Motor neuron (in vitro differentiated cells): ENCODE measurements at places on chromosomes 3 and 15.

GRCh38 chr3:126777366-126777765 lies 73.3 kb downstream of the CHCHD6 start:
- ATAC-seq, result no peak

DNA sequence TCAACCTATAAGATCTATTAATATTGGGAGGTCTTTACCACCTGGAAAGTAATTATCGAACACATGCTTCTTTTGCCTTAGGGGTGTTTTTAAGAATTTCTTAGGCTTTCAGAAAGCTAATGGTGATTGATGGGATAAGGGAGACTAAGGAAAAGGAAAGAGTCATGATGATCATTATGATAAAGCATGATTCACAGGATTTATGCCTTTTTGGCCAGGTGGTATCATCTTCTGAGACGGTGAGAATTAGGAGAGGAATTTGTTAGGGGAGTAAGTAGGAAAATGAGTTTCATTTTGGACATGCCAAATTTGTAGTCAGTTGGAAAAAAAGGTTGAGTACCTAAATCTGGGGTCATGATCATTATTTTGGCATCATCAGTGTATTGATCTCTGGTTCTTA lies 8.9 kb downstream of the ARMC8 start:
- no peak for ATAC-seq

- ATAC-seq, result no peak
Observed at GRCh38 chr3:52064561-52064960, 8.2 kb upstream of the DUSP7 start.

DNA sequence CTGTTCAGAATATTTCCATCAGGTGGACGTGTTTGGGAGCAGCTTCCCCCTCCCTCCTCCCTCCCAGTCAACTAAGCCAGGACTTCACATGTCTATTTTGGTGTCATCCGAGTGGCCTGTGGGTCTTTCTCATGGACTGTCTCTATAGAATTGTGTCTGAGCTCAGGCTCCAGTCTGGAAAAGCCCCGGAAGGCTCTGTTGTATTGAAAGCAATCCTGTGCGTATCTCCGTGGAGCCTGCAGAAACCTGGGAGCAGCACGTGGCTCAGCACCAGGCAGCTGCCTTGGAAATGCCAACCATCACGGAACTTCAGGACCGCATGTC lies 25.2 kb downstream of the COLQ start:
- peak; percentile 54 for ATAC-seq

GRCh38 chr3:43489930-43490329 lies 131.9 kb downstream of the ANO10 start:
- ATAC-seq, result no peak

DNA sequence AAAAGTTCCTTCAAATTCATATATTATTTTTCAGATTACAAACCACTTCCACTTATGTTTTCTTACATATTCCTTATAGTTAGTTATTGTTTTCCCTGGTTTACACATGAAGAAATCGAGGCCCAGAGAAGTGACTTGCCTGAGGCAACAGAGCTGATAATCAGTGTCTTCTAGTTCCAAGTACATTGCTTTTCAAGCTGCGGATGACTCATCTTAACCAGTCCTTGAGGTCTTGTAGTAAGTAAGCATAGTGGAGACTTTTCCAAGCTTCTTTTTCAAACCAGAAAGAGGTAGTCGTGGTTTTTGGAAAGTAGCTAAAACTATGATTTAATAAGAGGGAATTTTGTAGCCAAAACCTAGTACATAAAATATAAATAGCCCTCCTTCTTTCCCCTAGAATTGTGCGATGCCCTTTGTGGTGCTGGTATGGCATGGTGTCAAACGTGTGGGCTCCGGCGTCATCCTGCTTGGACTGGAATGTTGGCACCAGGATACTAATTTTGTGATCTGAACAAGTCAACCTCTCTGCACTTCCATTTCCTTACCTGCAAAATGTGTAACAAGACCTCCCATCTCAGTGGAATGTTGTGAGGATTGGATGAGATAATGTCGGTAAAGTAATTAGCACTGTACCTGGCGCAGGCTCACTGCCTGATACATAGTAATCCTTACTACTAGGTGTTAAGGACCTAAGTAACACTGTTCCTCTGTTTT lies 19.0 kb upstream of the DLG1 start:
- ATAC-seq, result no peak

DNA sequence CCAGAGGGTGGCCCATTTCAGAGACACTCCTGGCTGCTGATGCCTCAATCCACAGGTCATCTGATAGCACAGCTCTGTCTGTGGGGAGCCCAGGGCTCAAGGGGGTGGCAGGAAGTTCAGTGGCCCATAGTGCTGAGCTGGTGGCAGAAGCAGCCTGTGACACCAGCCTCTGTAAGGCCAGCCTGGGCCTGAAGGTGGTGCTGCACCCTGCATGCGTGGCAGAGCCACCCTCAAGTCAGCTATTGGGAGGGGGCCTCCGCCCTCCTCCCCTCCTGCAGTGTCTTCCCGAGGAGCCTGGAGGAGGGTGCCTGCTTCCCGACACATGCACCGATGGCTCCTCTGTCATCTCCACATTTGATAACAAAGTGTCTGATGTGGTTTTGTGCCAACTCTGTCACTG lies 3.0 kb downstream of the PLA1A start:
- peak; percentile 48 for ATAC-seq

DNA sequence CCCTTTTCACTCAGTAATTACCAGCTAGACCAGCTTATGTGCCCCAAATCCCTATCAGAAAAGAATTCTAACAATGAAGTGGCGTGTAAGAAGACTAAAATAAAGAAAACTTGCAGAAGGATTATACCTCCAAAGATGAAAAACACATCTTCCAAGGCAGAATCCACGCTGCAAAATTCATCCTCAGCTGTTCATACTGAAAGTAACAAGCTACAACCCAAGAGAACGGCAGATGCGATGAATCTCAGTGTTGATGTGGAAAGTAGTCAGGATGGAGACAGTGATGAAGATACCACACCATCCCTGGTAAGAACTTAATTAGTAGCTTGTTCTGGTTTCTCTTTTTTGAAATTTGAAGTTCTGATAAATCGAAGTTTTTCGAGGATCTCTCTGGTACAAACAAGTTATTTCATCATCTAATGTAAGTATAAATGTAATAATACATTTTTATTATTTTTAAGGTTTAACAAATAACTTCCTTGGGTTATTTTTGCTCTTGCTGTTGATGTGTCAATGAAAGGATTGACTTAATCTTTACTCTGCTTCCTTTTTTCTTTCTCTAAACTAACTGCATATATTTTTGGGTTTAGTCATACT lies 1.4 kb downstream of the WDR76 start:
- no peak for ATAC-seq

GRCh38 chr3:119177321-119177720 lies 3.9 kb downstream of the UPK1B start:
- ATAC-seq, result no peak

DNA sequence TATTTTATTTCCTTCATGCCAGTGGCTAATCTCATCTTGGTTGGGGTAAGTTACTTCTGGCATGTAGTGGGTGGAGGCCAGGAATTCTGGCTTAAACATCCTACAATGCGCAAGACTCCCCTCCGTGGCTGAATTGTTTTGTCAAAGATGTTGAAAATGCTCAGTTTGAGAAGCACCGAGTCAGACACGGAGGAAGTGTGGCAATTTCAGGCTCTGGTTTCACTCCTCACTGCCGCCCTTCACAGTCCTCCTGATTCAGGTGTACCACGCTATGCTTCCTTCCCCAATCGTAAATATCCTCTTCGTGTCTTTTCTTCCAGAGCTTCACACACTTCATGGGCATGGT lies 150.7 kb downstream of the OPA1 start:
- no peak for ATAC-seq

DNA sequence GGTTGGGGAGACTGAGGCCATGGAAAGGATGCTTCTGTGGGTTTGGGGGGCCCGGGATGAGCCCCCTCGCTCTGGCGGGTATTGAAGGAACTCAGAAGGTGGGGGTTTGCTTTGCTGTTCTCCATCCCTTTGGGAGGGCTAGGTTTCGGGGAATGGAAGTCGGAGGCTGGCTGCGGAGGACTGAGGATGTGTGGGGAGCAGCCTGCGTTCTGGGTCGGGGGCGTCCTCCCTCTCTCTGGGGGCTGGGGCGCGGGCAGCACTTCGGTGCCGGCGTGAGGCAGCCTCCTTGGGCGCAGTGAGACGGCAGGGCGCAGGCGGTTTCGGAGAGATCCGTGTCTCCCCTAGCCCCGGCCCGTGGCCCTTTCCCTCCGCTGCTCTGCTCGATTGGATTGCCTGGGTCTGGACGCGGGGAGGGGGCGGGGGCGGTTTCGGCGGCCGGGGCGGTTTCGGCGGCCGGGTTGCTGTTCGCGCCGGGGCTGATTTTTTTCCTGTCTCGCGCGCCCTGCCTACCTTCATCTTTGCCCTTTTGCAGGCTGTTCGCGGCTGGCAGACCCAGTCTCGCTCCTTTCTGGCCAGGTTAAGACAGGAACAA lies 1.4 kb downstream of the PTPRG start:
- ATAC-seq, result peak; percentile 14

GRCh38 chr3:195405651-195406050 lies 37.2 kb downstream of the ACAP2 start:
- no peak for ATAC-seq

DNA sequence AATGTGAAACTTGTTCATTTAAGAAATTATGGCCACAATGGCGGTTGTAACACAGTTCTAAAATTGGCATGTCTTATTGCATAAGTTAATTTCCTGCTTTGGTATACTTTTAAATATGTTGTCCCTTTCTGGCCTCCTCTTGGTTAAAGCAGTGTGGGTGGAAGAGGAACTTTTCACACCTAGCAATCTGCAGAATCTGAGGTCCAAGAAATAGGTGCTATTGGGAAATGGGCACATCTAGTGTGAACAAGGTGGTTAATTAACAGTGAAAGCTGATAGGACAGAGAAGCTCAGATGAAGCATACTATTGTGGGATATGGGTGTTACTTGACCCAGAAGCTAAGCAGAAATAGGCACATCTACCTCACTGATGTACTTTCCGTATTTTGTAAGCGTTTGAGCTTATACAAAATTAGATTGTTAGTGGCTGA lies 10.6 kb downstream of the CMC1 start:
- ATAC-seq, result no peak

DNA sequence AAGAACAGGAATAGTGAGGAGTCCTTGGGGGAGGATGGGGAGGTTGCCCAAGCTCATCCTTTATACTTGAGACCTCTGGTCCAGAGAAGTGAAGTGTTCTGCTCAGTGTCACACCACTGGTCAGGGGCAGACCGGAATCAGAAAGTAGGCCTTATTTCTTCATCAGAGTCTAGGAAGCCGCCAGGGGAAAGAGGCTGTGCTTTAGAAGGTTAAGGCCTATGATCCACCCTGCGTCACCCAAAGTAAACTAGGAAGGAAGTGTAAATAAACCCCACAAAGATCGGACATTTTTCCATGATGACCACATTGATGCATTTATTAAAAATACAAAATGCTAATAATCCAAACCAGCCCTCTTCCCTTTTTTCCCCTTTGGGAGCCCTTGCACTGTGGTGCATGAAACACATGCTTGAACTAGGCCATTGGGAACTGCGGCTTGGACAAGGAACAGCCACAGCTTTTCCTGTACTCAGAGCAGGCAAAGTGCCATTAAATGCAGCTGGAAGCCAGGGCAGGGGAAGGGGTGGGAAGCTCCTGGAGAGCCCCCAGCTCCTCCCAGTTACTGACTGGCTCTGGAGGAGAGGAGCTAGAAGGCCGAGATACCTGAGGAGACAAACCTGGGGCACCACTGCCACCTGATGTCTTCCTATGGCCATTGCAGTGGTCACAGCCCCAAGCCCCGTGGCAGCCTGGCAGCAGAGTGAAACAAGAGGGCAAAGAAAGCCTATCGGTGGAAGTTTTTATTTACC lies 37.0 kb downstream of the CDC25A start:
- peak; percentile 98 for ATAC-seq

DNA sequence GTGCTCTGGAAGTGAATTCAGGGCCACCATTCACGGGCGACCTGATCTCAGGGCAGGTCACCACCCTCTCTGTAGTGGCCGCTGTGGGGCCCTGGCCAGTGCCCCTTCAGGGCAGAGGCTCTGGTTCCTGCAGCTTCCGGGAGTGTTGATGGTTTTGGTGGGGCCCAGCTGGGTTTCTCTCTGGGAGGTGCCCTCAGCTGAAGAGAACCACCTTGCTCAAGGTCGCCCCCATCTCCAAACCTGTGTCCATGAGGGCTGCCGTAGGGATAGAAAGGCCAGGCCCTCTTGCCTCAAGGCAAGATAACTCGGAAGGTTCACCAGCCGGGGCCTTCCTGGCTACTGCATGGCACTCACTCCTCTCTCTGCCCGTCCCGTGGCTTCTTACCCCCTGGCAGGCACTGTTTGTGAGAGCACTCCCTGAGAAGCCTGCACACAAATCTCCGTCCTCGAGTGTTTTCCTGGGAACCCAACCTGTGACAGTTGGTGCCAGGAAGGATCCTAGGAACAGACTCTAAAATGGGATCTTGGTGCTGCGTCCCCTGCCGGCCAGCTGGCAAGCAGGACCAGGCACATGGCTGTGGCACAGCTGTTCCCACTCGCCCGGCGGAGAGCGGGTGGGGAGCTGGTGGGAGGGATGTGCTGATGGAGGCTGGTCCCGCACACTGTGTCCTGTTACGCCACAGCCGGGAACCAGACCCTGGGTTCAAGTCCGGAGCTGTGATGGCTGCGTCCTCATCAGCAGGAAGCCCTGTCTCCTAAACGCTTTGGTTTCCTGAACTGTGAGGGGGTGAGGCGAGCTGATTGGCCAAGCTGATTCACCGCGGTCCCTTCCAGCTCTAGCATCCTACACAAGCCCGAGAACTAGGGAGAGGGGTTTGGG lies 23.2 kb upstream of the PIGZ start:
- ATAC-seq, result no peak

DNA sequence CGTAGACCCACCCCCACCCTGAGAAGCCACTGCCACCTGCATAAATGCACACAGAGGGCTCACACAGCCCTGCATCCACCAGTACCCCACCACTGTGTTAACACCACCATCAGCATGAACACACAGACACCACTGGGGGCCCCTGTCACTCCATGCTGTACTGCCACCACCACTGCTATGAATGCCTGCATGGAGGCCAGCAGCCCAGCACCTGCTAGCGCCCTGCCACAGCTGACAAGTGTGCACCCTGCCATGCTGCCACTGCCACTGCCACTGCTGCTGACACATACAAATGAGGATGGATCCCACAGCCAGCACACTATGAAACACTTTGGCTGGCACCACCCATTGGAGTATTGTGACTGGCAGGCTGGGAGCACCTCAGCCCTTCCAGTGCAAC lies 361.0 kb downstream of the TAFA4 start:
- ATAC-seq, result no peak
